Adrenal gland (tissue), 19 donors: ENCODE measurements at places on chromosomes 5 and 9.
A peak's percentile ranks its signal among the peaks of the same experiment; 100 is the strongest.

- no peak for DNase-seq
Measured at GRCh38 chr5:6455571-6456200, 7.0 kb downstream of the UBE2QL1 start.

DNA sequence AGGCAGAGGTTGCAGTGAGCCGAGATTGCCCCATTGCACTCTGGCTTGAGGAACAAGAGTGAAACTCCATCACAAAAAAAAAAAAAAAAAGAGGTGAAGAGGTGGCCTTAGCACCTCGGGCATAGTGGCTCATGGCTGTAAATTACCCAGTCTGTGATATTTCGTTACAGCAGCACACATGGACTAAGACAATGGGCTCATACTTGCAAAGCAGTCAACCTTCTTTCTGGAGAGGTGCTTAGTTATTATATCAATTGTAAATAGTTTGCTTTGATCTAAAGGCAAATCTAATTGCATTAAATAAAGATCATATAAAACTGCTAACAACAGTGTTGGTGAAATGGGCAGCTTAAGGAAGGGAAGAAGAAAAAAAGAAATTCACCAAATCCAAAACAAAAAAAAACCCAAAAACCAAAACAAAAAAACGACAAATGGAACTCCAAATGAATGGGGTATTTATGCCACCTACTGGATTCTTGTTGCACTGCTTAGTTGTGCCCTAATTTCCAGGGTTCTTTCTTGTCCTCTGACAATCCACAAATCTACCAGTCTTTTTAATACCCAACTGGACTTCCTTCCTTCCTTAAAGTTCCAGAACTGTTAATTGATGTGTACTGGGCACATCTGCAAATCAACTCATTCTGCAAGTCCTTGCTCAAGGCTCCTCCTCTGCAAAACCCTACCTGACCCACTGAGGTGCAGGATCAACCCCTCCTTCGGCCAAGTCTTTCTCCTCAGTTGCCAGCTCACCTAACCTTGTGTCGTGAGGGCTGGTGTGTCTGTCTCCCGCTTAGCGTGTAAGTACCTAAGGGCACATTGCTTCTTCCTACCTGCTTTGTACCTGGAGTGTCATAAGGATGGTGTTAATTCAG lies 35.0 kb upstream of the DMRT1 start:
- DNase-seq: no peak

GRCh38 chr5:52554293-52554692 lies 233.4 kb upstream of the ITGA1 start:
- DNase-seq: no peak

GRCh38 chr9:68706363-68707201 lies 1.5 kb downstream of the PIP5K1B start:
- DNase-seq: no peak

- DNase-seq: no peak
Measured at GRCh38 chr9:131554843-131555351, 9.6 kb downstream of the PRRT1B start.

GRCh38 chr9:121326130-121326838 lies 43.8 kb downstream of the STOM start:
- peak; percentile 91 for DNase-seq

DNA sequence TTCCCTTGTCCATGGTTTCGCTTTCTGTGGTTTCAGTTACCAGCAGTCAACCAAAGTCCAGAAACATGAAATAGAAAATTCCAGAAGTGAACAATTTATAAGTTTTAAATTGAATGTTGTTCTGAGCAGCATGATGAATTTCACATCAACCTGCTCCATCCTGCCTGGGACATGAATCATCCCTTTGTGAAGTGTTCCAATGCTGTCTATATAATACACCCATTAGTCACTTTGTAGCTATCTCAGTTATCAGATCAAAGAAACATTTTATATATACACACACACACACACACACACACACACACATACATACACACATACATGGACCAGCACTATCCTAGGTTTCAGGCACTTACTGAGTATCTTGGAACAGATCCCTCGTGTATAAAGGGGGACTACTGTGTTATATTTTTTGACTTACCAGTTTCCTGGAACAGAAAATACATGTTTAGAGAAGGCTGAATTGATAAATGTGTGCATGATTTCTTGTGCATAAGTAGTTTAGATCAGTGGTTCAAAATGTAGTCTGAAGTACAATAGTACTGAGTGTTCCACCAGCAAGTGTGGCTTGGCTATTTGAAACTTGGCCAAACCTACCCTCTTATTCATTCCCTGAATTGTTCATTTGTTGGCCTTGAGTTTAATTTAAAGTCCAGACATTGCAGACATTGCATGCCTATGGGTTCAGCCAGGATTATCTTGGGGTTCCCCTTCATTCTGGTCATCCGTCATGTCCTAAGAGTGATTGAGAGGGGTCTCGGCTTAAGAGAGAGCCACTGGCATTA lies 510.0 kb downstream of the GADD45G start:
- no peak for DNase-seq

- no peak for DNase-seq
Measured at GRCh38 chr9:123070198-123070597, 36.7 kb downstream of the GPR21 start.

DNA sequence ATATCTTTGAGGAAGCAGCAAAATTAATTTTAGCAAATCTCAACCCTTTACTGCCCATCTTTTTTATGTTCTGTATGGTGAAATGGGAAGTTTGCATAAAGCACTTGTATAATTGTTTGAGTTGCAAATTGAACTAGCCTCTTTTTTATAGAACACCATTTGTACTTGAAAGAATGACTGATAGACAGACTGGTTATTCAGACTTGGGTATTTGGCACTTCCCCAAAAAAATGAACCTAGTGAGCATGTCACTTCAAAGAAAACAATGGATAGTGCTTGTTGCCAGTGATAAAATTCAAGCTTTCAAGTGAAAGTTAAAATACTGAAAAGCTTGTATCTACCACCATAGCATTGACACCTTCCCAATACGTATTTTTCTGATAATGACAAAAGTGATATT lies 115.8 kb downstream of the ERCC6L2 start:
- no peak for DNase-seq

GRCh38 chr9:111731928-111732327 lies 62.8 kb downstream of the SHOC1 start:
- no peak for DNase-seq

GRCh38 chr9:110512817-110513216 lies 66.7 kb downstream of the SVEP1 start:
- no peak for DNase-seq

- no peak for DNase-seq
Measured at GRCh38 chr5:27814983-27815382, 776.6 kb upstream of the CDH9 start.

DNA sequence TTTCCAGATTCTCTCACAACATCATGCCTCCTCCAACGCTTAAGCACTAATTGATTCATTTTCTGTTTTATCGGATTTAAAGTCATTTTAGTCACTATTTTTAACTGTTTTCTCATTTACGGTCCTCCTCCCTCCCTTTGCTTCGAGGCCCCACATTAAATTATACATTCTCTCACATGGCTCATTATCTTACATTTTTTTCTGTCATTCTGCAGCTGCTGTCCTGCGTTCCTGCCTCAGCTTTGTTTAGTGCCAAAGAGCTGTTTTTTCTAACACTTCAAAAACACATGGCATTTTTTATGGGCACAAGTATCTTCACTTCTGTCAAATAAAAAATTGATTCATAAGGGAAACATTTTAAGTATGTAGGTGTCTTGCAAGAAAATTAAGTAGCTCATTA lies 130.1 kb upstream of the FST start:
- DNase-seq: no peak

DNA sequence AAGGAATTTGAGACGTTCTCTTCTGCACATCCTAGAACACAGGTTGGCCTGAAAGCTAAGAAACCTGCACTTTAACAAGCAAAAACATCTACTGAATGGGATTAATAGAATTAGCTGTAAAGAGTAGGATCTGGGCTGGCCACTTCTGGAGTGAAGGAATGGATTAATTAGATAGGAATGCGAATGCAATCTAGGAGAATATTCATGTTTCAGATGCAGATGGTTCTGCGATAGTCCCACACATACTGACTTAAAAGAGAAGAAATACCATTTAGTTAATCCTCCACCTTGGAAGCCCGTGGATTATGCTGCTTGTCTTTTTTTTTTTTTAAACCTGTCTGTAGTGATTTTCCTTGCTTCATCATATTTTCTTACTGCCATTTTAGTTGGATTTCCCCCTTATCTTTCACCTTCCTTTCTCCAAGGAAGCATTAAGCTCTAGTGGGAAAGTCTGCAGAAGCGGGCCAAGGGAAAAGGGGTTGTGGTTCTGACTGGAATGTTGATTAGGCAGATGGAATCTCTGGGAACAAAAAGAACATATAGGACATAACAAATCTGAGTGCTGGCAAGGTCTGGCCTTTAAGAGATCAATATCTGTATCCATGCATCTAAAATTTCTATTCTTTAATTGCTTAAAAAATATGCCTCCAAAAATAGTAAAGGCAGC lies 152.4 kb downstream of the ALDH1A1 start:
- DNase-seq: no peak

GRCh38 chr5:154866841-154867240 lies 8.4 kb downstream of the CNOT8 start:
- no peak for DNase-seq

DNA sequence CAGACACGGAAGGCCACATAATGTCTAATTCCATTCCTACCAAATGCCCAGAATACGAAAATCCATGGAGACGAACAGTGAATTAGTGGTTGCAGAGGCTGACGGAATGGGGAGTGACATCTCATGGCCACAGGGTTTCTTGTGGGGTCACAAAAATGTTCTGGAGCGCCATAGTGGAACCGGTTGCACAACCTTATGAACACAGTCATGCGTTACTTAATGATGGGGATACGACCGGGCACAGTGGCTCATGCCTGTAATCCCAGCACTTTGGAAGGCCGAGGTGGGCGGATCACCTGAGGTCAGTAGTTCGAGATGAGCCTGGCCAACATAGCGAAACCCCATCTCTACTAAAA lies 26.0 kb upstream of the TTLL11 start:
- no peak for DNase-seq

DNA sequence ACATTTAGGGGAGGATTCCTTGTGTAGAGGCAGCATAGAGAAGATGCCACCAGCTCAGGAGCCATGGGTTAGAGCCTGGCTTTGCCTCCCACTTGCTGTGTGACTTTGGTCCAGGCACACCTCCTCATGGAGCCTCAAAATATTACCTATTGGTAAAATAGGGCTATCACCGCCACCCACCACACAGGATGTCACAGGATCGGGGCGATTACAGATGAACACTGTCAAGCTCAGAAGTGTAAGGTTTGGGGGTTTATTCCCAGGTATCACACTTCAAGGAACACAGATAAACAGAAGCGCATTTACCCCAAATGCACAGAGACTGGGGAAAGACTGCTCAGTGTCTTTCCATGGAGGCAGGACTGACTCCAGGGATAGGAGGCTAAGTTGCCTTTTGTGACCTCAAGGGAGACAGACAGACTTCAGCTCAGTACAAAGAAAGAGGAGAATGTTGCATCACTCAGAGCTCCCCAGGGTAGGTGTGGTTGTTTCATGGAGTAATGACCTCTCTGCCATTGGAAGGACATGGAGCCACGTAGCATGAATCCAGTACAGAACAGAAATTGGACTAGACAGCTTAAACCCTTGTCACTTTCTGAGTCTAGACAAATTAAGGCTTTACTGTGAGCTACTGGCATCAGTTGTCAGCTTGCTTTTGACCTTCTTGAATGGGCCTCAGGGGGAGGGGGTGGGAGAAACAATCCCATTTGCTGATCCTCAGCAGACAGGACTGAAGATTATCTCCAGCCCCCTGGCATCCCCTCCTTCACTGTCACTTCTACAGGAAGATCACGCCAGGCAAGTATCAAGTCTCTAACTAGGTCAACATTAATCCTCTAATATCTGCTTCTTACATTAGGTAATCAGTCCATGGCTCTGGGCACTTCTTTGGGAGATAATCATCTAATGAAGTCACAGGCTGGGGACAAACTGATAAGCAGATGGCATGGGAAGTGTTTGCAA lies 6.5 kb downstream of the TRAF1 start:
- no peak for DNase-seq

DNA sequence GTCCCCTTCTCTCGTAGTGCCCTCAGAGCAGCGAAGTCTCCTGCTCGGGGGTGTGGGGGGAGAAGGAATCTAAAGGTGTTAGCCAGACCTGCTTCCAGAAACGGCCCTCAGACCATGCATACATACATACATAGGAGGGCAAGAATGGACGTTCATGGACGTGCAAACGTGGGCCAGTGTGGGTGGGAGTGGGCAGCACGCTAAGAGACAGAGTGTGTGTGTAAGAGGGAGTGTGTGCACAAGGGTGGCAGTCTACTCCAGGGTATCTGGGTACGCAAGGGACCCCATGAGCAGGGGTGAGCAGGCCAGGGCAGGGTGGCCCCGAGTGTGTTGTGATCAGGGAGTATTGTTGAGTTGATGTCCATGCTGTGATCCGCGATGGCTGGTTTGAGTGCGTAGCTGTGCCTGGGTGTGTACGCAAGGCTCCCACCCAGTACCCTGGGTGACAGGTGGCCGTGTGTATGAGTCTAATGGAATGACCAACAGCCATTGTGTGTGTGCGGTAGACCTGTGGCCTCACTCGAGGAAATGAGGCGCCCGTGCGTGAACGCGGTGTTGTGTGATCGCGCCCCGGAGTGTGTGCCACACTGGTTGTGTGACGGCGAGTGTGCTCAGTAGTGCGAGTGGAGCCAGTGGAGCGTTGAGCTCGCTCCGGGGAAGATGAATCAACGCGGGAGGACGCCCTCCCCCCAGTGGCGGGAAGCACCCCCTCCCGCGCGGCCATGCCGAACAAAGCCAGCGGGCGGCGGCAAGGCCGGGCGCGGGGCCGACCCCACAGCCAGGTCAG lies 826 bp downstream of the GPRIN1 start:
- DNase-seq: no peak

- DNase-seq: peak; percentile 81
Measured at GRCh38 chr5:111735583-111736270, 21.3 kb downstream of the NREP start.

DNA sequence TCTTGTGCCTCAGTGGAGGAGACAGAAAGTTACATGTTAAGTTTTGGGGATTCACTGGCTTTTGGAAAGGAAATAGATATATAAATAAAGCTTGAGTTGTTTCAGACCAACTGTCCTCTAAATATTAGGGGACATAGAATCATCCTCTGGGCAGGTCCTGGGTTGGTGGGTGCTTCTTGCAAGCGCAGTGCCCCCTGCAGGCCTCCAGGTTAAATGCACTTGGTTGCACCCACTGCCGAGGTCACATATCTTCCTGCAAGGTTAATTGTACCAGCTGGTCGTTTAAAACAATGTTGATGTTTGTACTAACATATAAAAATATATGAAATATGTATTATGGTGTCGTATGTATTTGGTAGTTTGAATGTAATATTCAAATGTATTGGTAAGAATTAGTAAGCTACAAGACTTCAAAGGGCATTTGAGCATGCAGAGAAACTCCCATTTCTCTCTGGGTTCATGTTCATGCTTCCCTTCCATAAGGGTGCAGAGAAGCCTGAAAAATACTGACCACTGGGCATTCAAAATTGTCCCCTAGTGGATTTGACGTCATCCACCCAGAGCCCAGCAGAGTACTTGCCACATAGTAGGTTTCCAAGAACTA lies 87.0 kb downstream of the ZNF618 start:
- DNase-seq: peak; percentile 59

DNA sequence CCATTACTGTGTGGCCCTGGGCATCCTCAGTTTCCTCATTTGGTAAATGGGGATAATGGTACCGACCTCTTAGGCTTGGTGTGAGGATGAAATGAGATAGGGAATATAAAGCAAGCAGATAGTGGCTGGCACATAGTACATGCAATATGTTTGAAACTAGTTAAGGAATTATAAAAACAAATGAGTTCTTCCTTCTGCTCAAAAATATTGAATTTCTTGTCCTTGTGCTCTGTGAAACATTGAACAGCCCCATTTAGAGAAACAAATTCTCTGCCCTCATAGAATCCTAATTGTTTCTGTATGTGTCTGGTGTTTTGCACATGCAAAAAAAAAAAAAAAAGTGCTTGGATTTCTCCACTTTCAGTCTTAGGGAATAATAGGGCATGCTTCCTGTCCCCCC lies 39.7 kb downstream of the PTCD2 start:
- DNase-seq: no peak
